ENCODE measurements at places on chromosomes 16 and 17.

DNA sequence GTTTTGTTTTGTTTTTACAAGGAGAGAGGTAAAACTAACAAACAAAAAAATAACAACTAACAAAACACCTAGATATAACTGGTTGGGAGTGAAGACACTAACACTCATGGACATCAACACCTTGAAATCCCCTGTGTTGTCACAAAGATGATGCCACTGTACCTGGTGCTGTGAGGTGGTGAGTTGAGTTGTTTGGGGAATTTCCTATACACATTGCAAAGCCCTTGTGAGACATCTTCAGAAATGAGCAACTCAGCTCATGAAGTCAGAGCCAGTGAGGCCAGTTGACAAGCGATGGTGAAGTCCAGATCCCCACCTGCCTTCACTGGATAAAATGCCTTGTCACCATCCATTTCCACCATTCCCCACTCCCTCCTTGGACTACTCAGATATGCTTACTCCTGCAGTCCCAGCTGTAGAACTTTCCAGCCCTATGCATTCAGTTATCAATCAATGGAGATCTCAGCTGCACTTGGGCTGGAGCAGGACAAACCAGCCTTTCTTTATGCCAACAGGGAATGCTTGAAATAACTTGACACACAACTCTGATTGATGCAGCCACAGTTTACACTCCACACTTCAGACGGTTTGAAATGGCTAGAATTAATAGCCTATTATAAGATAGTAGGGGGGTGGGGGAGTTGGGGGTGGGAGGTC is 22.2 kb downstream of the ANKFN1 start:
- no peak for DNase-seq

- peak; percentile 66 for DNase-seq
Observed at GRCh38 chr17:68509141-68510057, 2.8 kb upstream of the PRKAR1A start.

GRCh38 chr17:57485916-57486881 is 229.9 kb downstream of the MSI2 start:
- DNase-seq, result no peak

DNA sequence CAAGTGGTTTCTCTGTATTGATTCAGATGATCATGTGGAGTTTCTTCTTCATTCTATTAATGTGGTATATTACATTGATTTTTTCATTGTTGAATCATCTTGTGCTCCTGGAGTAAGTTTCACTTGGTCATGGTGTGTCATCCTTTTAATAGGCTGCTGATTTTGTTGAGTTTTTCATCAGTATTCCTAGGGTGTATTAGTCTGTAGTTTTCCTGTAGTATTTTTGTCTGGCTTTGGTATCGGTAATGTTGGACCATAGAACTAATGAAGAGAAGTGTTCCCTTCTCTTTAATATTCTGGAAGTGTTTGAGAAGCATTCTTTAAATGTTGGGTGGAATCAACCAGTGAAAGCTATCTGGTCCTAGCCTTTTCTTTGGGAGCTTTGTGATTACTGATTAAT is 99.0 kb downstream of the OMG start:
- no peak for DNase-seq

DNA sequence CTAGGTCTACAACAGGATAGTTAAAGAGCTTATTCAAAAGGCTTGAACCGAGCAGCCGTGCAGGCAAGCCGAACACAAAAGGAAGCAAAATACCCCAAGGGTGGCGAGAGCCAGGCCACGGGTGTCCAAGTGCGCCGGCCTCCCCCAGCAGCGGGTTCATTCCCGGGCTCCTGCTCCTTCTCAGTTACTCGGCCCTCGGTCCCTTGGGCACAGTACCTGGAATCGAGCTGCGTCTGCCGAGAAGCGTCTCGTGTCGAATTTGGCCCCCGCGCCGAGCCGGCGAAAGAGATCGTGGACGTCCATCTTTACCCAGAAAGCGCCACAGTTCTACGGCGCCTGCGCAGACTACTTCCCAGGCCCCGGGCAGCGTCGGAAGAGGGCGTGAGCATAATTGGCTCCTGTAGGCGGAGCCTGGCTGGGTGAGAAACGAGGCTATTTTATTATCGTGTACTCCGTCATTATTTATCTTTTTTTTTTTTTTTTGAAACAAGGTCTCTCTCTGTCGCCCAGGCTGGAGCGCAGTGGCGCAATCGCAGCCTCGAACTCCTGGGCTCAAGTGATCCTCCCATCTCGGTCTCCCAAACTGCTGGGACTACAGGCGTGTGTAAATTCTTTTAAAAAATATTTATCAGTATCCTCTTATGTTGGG is at the start of gene DDX52:
Gene DDX52 (minus strand): TSS at position 329 of the 649 bp plus-strand sequence. CDS start 26 bp downstream, at position 303.
- peak; percentile 94 for DNase-seq

GRCh38 chr16:22347100-22347820 is 27.2 kb downstream of the CDR2 start:
- no peak for DNase-seq

DNA sequence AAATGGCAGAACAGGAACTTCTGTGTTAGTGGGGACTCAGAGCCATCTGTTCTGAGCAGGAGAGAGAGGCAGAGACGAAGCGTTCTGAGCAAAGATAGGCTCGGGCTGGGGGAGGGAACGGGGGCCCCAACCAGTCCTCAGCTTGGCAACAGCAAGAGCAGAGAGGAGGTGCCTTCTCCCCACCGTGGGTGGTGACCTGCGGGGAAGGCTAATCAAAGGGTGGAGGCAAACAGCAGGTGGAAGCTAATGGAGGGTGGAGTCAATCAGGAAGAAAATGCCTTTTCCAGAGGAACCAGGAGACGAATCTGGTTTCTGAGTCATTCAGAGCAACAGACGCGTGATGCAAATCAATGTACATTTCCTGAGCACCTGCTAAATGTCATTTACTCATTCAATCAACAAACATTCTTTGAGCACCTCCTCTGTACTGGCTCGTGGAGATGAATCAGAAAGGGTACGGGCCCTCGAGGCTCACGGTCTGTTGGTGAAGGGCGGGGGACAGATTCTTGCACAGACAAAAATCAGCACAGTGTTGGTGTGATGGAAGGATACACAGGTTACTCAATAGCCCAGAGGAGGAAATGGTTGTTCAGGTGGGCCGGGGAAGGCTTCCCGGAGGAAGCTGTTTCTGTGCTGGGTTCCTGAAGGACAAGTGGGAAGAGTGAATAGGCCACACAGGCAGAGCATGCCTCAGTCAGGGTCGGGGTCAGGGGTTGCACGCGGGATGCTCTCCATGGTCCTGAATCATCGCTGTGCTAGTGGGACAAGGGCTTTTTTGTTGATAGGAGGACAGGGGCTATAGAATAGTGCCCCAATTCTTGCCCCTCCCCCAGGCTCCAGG is 5.7 kb upstream of the SPNS2 start:
- DNase-seq, result peak; percentile 68

DNA sequence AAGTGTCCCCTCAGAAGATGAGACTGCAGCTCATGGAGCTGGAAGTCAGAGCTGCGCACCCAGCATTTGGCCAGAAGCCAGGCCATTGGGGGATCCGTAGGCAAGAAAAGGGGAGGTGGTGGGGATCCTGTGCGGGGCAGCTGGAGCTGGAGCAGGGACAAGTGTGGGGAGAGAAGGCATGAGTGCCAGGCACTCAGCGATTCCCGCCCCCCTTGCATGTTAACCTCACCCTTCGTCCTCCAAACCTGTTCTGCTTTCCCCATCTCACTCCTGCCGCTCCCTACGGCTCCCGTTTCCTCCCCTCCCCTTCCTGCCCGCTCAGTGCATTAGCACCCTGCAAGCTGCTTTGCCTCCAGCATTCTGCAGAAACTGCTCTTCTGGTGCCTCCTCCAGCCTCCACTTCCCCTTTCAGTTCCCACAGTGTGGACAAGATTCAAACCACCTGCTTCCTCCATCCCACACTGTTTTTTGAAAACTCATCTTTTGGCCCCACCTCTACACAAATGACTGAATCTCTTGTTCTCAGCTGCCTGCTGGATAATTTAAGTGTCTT is 5.6 kb downstream of the ALOX15 start:
- no peak for DNase-seq

DNA sequence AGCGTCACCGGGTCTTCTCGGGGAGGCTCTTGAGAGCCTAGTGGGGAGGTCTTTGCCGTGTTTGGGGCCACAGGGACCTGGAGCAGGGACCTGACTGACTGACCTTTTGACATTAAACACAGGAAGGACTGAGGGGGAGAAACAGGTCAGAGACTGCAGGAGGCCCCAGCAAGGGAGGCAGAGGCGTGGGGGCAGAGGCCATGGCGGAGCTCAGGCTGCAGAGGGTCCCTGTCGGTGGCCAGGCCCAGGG is 41.6 kb upstream of the GSE1 start:
- no peak for DNase-seq

- no peak for DNase-seq
Observed at GRCh38 chr17:19264681-19265080, 27.5 kb downstream of the EPN2 start.

DNA sequence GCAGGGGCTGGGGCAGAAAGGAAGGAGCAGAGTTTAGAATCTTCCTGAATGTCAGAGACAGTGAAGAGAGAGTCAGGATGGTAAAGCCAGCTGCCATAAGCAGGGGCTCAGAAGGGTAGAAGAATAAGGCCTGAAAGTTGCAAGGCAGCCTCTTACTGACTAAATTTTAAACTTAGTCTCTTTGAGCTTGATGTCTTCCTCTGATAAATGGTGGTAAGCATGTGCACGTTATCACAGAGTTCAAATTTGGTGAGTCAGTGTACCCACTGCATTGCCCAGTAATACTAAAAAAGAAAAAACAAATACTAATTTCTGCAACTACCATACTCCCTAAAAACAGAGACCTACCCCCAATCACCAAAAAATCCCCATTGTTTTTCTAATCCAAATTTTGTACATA is 45.2 kb downstream of the SIAH1 start:
- DNase-seq, result no peak

- DNase-seq, result no peak
Observed at GRCh38 chr16:21598701-21599121, 666 bp upstream of the METTL9 start.

- DNase-seq, result no peak
Observed at GRCh38 chr16:85072947-85073346, 39.3 kb downstream of the CIBAR2 start.

GRCh38 chr17:30203471-30203981 is 32.0 kb downstream of the SLC6A4 start:
- DNase-seq, result no peak

GRCh38 chr16:9138731-9139501 is 47.5 kb downstream of the HAPSTR1 start:
- peak; percentile 79 for DNase-seq

GRCh38 chr17:53032861-53033271 is 789.9 kb upstream of the KIF2B start:
- peak; percentile 7 for DNase-seq

DNA sequence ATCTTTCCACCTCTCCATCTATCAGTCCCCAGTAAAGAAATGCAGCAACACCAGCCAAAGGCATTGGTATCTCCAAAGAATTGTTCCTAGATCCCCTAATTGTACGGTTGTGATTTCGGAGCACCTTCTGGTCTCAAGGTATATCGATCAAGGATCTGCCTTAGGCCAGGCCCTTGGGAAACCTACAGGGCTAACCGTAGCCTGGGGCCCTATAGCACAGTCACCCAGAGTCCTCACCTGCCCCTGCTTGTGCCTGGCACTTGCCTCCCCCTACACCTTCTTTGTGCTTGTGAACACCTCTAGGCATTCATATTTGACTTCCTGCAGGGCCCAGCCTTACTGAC is 16.8 kb upstream of the AURKB start:
- no peak for DNase-seq

- DNase-seq, result no peak
Observed at GRCh38 chr17:11292491-11292890, 51.5 kb downstream of the SHISA6 start.

DNA sequence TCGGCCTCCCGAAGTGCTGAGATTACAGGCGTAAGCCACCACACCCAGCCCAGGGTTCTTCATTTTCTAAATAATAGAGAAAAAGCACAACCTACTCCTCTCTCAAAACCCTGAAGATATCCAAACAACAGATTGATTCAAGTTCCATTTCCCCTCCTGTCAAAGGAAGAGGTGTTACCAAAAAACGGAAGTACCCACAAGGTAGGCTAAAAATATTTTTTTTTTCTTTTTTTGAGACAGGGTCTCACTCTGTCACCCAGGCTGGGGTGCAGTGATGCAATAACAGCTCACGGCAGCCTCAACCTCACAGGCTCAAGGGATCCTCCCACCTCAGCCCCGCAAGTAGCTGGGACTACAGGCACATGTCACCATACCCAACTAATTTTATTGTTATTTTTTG is 18.9 kb downstream of the UTP6 start:
- no peak for DNase-seq

GRCh38 chr16:13335879-13336278 is 434.5 kb downstream of the SHISA9 start:
- no peak for DNase-seq

DNA sequence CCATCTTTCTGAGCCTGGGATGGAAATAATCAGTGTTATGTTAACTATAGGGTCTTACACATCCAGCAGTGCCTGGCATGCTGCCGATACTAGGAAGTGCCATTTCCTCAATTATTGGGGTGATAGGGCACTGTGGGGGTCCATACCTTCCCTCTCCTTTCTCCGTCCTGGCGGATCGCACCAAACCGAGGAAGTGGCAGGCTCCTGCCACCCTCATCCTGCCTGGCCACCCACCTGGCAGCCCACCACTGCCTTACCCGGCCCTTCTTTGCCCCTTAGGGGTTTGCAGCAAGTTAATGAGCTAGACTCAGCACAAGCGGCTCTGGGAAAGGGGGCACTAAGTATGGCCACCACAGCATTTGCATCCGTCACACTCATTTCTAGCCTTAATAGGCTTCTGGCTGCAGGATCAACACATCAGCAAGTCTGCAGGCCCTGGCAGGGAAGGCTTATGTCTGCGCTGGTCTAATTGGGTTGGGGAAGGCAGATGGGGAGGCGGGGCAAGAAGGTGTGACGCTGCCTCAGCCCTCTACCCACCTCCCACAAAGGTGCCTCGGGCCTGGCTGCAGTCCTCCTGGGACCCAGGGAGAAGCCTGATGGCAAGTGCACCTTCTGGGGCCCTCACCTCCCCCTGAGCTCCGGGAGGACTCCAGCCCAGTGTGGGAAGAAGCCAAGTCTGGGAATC is 28.6 kb downstream of the DCAKD start:
- DNase-seq, result no peak

GRCh38 chr16:86432691-86433090 is 77.6 kb upstream of the FOXF1 start:
- DNase-seq, result peak; percentile 81

DNA sequence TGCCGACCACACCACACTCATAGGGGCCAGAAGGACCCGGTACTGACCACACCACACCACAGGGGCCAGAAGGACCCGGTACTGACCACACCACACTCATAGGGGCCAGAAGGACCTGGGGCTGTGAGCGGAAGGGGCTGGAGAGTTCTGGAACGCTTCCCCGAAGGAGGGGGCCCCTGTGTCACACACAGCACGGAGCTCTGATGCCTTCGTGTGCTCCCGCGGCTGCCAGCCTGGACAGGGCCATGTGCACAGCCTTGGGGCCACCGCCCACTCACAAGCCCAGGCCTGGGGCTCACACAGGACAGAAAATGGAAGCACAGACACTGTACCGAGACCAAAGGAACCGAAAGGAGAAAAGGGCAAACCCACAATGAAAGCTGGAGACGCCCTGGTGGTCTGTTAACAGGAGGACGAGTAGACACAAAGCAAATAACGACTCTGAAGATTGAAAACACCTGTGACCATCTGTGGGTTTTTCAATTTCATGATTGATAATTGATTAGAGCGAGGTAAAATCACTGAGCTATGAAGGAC is 106.5 kb upstream of the METRNL start:
- no peak for DNase-seq

GRCh38 chr17:82449131-82449882 is 1.2 kb downstream of the CYBC1 start:
- DNase-seq, result peak; percentile 72

Measured in left colon (tissue), 2 donors.